COLO829 (cell line): ENCODE measurements at places on chromosomes 4 and X.

DNA sequence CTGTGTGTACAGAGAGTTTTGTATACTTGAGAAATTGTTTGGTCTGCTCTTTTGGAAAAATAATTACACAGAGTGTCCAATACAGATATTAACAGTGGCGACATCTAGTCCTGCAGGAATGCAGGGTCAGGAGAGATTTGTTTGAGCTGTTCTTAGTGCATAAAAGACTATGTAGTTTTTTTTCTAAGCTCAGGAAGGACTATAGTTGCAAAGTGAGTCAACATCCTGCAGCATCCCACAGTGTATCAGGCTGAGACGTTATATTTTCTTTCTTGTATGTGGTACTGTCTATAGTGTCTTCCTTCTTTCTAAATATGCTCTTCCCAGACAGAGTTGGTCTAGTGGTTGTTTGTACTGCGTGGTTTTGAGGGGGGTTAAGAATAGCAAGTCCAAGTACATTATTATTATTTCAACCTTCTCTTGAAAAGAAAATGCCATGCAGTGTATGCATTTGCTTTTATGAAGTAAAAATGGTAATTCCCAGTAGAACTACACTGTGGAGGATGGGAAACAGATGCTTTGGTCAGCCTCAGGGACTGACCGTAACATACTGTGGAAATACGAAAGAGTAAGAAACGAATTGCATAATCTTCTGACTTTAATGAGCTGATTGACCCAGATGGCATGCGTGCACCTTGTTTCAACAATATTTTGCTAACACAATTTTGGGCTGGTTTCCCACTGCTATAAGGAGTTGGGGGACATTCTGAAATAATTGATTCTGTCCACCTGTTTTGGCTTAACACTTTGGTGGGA is 67.4 kb downstream of the DMP1 start:
- no peak for DNase-seq

DNA sequence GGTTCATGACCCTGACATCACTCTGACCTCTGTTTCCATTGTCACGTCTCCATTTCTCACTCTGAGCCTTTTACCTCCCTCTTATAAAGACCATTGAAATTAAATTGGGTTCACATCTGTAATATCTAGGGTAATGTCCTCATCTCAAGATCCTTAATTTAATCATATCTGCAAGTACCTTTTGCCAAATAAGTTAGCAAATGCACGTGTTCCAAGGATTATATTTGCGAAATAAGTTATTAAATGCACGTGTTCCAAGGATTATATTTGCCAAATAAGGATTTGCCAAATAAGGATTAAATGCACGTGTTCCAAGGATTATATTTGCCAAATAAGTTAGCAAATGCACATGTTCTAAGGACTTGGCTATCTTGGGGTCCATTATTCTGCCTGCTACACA is 938.0 kb downstream of the NLGN4X start:
- DNase-seq, result no peak

- no peak for DNase-seq
Observed at GRCh38 chrX:136546371-136546781, 14.4 kb downstream of the VGLL1 start.

DNA sequence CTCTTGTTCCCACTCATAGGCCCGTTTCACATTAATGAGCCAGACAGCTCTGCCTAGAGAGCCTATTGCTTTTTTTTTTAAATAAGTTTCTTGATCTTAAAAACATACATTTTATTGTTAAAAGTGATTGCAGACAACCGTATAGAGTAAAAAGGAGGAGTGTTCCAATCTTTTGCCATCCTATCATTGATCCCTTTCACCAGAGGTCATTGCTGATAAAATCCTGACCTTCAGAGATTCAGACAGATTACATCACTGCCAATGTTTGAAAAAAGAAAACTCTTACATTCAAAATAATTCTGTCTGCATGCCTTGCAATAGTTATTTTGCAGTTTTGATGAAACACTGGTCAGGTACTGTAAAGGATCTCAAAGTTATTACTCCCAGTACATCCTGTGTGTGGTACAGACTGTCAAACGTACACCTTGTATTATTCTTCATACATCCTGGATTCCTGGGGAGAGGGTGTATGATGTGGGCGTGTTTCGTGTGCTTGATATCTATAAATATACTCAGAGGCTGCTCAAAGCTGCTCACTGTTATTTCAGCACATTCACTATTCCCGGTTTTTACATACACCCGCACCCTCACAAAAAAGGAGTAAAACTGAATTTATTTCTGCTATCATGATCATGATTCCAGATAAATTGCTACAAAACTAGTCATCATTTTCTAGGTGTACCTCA is 15.4 kb upstream of the KLHL2 start:
- DNase-seq, result no peak

GRCh38 chr4:32499171-32499570 is 1779.0 kb downstream of the PCDH7 start:
- no peak for DNase-seq

DNA sequence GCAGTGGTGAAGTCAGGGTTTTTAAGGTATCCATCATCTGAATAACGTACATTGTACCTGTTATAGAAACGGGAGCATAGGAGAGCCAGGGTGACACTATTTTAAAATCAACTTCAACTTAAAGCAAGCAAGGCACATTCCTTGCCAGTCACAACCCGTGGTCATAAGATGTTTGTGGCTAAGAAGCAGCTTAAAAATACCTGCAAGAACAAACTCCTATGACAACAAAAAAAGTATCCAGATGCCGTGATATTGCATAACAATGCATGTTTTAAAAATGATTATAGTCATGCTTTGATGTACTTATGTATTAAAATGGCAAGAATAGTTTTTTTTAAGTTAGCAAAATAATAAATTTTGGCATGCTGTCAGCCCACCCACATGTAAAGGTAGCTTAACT is 16.5 kb upstream of the SYNPO2 start:
- DNase-seq, result no peak

GRCh38 chr4:66591968-66592367 is 921.7 kb upstream of the EPHA5 start:
- DNase-seq, result no peak

GRCh38 chr4:56791316-56791715 is 30.2 kb downstream of the SPINK2 start:
- DNase-seq, result no peak
